Hematopoietic multipotent progenitor cell treated with erythropoietin and hydrocortisone succinate and interleukin-3 and kit ligand, for 6 days (in vitro differentiated cells): ENCODE measurements at places on chromosomes 2 and 18.

DNA sequence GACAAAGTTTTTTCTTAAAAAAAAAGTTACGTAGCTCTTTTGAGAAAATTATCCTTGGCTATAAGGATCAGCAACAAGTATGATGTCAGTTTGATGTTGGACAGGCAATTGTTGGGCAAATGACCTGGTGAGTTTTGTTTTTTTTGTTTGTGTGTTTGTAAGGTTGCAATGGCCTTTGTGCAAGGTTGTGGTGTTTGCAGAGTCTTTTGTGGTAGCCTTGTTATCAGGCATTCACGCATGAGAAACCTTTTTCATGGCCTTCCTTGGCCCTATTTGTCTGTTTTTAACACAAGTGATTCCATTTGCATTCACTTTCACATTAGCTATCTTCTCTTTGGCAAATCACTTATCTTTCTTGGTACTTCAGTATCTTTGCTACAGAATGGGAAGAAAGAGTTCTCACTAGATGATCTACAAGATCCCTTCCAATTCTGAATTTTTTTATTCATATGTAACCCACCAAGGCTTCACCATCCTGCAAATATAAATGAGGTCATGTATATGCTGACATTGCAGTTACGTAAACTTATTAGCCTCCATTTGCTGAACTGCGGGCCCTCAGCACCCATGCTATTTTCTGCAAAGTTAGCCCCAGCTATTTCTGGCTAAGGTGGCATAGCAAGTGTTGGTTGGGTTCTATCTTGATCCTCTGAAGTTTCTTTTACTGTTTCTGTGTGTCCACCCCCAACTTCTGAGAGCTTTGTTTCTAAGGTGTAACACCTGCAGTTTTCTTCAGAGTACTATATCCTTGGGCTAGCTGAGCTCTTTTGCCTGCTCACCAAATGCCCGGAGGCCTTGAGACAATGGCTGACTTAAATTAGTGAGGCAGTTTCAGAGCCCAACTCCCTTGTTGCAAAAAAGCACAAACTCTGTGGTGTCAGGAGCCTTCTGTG is 667.1 kb downstream of the IRS1 start:
- DNase-seq: no peak

- peak; percentile 16 for DNase-seq
Observed at GRCh38 chr18:3773303-3773702, 323.3 kb downstream of the TGIF1 start.

DNA sequence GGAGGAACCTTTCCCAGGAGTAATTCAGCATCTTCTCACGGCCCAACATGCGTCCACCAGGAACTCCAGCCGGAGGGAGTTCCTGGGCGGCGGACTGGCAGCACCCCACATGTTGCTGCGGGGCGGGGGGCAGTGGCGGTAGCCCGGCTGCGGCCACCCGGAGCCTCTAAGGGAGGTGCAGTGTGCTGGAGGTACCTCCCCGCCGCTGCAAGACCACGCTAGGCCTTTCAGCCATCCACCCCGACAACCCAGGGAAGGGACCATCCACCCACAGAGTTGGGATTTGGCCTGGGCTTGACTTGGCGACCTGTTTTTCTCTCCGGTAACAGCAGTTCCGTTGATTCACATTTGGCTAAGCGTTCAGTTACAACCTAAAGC is 625 bp downstream of the LYPD6 start:
- no peak for DNase-seq

- DNase-seq: peak; percentile 83
Observed at GRCh38 chr2:237471438-237472186, 15.4 kb upstream of the MLPH start.

GRCh38 chr2:237754182-237754581 is 44.4 kb upstream of the RBM44 start:
- DNase-seq: peak; percentile 30

DNA sequence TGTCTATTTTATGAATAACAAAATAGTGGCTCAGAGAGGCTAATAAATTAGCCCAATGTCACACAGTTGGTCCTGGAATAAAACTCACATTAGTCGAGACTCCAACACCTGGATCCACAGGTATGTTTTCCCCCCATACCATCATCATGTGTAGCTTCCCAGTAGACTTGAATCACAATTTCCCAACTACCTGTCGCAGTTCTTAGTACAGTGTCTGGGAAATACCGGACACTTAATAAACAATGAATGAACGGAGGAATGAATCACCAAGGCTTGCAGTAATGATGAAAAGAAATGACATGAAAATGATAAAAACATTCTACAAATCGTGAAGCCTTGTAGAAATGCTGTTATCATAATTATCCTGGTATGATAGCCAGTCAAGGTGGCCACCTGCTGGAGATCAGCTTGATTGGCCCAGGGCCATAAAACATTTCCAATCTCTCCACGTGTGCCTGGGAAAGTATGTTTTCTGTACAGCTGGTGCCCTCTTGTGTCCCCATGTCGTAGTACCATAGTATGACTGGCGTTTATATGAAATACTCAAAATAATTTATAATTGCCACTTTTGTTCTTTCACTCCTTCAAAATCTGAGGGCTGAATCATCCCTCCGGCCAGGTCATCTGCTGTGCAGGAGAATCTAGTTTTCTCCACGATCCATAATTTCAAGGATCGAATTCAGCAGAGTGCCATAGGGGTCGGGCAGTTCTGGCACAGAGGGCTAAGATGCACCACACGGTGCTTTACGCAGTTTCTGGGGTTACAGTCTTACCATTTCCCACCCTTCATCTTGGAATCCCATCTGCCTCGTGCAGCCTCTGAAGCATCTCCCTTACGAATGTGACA is 95.4 kb downstream of the LAMA1 start:
- peak; percentile 61 for DNase-seq

GRCh38 chr2:187051350-187051749 is 202.4 kb upstream of the ZSWIM2 start:
- no peak for DNase-seq

- DNase-seq: no peak
Observed at GRCh38 chr18:57668021-57668420, 46.4 kb upstream of the NARS1 start.

GRCh38 chr2:239115616-239116015 is 267.7 kb downstream of the TWIST2 start:
- no peak for DNase-seq

- no peak for DNase-seq
Observed at GRCh38 chr18:67597759-67598158, 81.2 kb upstream of the DSEL start.

DNA sequence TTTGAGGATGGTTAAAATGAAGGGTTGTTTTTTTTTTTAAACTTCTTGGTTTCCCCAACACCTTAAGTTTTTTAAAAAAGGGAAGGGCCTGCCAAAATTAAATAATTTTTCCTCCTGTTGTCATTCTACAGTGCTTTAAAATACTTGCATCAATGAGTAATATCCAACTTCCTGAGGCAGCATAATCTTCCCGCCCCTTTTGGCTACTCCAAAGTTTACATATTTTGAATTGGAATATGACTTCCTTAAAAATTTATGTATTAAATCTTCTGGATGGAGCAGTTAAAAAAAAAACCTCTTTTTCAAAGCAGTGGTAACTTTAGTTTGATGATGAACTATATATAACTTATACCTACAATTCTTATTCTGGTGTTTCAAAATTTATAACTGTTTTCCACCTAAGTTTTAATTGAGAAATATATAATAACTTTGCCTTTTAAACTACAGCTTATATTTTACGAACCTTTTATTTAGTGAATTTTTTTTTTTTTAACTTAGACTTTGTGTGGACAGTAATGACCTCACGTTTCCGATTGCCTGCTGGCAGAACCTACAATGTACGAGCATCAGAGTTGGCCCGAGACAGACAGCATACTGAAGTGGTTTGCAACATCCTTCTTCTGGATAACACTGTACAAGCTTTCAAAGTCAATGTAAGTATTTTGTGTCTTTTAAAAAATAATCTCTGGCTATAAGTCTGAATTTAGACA is 49.8 kb downstream of the PTPN4 start:
- no peak for DNase-seq

DNA sequence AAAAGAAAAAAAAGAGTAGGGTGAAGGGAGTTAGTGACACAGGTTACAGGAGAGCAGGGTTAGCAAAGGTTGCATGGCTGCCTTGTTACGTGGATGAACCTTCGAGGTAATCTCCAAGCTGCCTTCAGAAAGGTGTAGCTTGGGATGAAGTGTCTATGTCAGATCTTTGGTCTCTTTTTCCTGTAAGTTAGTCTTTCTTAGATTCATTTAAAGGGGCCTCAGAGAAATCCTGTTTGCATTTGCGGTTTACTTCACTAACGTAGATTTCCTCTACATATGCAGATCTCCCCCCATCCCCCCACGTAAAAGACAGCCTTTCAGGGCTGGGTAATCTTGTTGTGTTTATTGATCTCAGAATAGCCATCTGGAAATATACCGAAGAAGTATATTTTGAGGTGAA is 83.7 kb downstream of the MTA3 start:
- DNase-seq: no peak

GRCh38 chr2:240538031-240538780 is 19.6 kb downstream of the ANKMY1 start:
- DNase-seq: no peak

DNA sequence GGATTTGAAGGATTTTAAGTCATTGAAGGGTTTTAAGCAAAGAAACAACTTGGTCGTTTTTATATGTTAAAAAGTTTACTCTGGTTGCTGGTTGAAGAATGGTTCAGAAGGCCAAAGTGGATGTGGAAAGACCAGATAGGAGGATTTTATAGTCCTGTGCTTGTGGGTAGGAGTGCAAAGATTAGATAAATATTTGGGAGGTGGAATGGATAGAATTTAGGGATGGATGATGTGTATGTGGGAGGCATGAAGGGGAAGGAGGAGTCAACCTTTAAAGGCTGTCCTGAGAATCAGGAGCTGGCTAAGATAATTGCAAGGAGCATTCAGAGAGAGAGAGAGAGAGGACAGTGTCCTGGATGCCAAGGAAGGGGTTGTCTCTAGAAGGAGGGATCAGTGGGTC is 190.1 kb upstream of the SPRED2 start:
- no peak for DNase-seq

- peak; percentile 45 for DNase-seq
Observed at GRCh38 chr2:66439812-66440542, 5.1 kb downstream of the MEIS1 start.
